ENCODE measurements at places on chromosomes 11 and 22.

DNA sequence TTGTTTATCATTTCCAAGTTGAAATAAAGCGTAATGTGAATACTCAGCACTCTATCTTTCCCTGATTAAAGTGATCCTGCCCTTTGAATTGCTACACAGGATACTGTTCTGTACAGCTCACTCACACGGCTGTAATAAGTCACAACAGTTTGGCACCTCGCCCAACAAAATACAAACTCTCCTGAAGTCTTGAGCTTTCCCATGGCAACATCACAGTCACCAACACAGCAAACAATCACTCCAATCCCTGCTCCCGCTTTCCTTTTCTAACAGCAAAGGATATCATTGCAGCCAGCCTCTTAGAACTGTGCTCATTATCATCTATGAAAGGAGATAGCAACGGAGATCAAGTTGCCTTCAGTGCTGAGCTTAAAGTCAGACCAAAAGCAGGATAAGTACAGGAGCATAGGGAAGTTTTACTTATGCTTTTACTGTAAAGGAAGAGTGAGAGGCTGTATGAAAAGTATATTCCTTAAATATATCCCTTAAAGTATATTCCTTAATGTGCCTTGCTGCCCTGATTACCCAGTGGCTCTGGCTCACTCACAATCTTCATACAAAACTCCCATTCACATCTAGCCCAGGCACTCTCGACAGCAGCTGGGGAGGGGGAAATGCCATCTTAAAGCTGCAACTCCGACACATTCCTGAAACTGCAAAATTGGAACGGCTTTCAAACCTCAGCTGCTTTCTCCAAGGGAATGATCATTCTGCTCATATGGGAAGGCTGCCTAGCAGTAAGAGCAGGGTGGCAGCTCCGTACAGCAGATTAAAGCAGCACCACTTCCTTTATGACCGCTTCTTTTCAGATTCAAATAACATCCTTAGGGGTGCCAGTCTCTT lies 35.8 kb downstream of the MAML2 start:
- DNase-seq, result no peak

DNA sequence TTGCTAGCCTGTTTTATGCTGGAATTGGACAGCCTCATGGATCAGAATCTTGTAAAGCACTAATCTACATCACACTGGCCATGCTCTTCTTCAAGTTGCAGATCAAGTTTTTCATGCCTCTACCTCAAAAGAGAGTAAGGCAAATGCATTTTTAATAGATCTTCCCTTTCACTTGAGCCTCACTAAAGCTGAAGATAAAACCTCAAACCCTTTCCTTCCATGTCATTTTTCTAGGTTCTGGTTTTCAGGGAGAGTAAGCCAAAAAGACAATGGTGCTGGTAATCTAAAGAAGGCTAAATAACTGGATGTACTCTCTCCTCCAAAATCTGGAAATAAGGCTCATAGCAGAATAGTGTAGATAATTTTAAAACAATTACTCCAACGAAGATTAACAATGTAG lies 28.3 kb downstream of the POU2AF1 start:
- no peak for DNase-seq

DNA sequence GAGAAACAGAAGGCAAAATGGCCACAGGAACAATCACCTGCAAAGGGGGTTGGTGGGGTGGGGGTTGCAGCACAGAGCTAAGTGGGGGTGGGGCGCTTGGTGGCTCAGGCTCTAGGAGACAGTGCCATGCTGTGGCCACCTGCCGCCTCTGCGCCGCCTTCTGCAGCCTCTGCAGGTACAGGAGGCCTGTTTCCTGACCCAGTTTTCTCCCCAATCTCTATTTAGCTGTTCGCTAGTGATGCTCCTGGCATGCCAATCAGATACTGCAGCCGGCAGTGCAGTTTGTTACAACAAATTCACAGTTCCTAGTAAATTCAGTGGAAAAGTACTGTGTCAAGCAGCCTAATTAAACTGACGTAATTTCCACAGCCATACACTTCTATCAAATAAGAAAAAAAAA lies 106.4 kb downstream of the SERGEF start:
- DNase-seq, result no peak

DNA sequence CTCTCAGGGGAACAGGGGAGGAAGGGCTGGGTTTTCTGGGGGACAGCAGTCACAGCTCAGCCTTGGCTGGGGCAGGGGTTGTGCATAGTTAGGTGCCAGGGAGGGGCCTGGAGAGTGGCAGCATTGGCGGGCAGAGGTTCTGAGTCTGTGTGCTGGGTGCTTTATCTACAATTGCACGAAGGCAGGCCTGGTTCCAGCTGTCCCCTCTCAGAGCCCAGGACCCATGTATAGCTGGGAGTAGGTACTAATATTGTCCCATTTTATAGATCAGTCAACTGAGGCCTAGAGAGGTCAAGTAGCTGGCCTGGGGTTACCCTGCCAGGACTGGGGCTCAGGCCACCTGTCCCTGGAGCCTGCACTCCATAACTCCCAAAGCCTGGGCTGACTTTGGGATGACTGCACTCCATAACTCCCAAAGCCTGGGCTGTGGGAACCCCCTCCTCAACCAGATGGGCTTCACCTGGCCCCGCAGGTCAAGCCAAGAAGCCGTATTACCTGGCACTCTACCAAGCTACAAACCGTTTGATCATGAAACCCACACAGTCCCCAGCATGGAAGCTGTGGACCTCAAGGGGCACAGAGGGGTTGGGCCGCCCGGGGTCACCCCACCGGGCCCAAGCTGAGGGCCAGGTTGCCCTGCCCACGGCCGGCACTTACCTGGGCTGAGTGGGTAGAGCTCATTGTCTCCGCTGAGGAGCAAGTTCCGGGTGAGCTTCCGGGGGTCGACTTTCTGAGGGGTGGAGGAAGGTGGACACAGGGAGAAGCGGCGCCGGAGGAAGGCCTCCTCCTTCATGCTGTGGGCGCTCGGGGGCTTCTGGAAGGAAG lies 36.5 kb downstream of the OSBPL5 start:
- no peak for DNase-seq

- no peak for DNase-seq
Observed at GRCh38 chr22:47051441-47052071, 289.1 kb downstream of the TBC1D22A start.

DNA sequence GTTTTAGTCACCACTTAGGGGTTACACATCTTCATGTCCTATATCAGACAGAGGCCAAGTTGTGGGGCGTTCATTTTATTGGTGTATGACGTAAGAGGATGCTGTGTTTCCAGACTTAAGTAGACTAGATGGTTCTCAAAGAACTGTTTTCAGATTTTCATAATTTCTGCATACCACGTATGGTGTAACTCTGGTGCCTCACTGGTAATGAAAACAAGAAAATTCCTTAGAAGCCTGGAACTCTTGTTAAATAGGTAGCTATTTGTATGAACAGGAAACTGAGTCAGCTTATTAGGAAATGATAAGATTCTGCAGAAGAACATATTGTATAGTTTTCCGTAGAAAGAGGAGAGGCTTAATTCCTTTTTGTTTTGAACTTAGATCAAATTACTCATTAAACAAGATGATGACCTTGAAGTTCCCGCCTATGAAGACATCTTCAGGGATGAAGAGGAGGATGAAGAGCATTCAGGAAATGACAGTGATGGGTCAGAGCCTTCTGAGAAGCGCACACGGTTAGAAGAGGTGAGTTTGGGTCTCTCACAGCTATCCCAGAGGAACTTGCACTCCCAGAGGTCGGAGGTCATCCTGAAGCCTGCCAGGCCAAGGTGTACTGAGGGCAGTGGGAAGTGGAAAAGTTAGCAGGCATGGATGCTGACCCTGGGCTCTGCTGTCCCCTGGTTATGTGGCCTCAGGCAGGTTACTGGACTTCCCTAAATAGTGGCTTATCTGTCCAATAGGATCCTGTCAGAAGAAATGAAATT lies 3.9 kb downstream of the CDC45 start:
- DNase-seq, result no peak

GRCh38 chr11:85941380-85941973 lies 86.3 kb downstream of the CCDC83 start:
- DNase-seq, result no peak

GRCh38 chr22:17370766-17371432 lies 1.6 kb downstream of the CECR2 start:
- DNase-seq, result no peak

DNA sequence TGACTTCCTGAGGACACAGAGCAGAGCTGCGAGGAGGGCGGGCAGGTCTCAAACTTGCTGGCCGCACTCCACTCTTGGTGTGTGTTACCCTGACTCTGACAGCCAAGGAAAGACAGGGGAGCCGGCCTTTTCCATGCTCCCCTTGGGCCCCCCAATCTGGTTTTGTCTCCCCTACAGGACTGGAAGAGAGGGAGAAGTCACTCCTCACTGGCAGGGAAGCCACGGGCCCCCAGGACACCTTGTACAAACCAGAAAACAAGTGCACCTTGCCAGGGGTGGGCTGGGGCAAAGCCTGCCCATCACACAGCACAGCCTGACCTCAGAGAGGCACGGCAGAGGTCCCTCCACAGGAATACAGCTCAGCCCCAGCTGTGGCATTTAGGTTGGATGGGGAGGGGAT lies 20.2 kb downstream of the CBX7 start:
- DNase-seq, result no peak

DNA sequence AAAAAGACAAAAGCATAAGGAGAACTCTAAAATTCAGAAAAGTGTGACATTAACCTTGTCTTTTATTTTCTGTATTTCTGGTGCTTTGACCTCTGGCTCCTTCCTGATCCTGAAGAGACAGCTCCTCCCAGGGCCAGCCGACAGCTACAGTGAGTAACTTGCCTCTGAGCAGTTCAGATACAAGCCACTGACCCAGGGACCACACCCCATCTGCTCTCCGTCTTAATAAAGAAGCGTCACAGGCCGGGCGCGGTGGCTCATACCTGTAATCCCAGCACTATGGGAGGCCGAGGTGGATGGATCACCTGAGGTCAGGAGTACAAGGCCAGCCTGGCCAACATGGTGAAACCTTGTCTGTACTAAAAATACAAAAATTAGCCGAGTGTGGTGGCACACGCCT lies 6.5 kb downstream of the MLC1 start:
- no peak for DNase-seq

GRCh38 chr11:129972611-129973010 lies 30.0 kb downstream of the PRDM10 start:
- DNase-seq, result no peak

DNA sequence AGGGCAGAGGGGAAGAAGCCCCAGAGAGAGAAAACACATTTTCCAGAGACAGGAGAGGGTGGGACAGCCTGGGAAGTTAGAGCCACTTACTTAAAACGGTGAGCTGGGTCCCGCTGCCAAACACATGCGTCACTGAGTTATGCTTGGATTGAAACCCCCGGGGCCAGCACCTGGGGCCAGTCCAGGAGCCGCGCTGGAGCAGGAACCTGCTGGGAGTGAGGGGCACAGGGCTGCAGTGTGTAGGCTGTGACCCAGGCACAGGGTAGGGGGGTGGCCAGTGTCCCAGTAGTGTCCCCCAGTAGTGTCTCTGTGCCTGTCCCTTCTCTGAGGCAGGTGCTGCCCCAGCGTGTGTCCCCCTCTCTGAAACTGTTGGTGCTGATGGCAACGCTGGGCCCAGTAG lies 5.2 kb downstream of the IGLL1 start:
- DNase-seq, result no peak

- no peak for DNase-seq
Observed at GRCh38 chr22:48547971-48548370, 1279.7 kb downstream of the BRD1 start.

DNA sequence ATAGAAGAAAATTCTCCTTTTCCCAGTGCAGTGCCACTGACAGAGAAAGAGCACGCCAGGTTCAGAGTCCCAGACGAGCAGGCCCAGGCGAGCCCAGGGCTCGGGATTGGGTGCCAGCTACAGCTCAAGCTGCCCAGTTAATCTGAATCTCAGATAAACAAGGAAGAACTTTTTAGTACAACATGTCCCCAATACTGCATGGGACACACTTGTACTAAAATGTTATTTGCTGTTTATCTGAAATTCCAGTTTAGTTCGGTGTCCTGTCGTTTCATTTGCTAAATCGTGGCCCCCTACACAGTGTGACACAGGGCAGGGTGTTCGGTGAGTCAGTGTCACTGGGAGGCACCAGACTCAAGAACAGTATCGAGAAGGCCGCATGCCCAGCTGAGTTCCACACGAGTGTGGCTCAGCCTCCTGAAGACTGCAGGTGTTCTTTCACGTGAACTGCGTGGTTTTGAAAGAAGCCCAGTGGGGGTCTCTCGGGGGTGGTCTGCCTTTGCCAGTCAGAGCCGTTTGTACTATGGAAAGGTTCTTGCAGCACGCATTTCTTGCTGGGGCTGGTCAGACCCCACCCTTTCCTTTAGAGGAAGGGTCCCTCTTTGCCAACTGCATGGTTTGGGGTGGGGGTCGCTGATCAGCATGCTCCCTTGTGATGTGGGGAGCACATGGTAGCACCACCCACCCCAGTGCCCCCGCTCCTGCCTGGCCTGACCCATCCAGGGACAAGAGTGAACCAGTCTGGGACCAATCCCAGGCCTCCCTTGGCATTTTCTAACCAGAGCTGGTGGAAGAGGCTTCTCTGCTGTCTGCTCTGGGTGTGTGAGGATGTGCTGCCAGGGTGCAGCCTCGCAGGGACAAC lies 115.6 kb upstream of the B3GAT1 start:
- no peak for DNase-seq

GRCh38 chr11:62400760-62401159 lies 18.1 kb upstream of the SCGB1A1 start:
- DNase-seq, result no peak

GRCh38 chr22:21780259-21780658 lies 44.7 kb upstream of the YPEL1 start:
- DNase-seq, result no peak

- DNase-seq, result no peak
Observed at GRCh38 chr11:109864151-109864661, 229.0 kb upstream of the ZC3H12C start.

DNA sequence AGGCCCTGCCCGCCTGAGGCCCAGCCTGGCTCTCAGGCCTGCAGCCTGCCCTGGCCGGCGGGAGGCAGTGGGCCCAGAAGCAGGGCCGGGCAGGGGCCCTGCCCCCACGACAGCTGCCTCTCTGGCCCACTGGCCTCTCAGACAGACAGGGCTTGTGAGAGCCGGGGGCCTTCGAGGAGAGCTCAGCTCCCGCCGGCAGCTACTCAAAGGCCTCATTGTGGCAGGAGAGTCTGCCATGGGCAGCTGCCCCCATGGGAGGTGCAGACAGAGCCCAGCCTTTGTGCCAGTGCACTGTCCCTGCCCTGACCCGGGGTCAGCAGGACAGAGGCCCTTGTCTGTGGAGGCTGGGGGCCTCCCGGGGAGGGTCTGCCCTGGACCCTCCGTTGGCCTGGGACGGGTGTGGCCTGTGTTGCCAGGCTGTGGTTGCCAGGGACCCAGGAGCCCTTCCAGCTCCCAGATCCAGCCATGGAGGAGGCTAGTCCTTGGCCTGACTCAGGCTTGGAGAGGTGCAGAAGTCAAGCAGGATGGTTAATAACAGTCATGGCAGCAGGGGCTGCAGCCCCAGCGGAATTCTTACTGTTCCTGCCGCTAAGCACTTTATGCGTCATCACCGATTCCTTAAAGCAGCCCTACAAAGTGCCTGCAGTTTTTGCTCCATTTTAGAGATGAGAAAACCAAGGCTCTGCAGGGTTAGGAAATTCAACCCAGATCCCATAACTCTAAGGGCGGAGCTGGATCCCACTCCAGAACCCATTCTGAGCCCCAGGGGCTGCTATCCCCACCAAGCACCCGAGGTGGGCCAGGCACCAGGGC lies 12.5 kb downstream of the FLRT1 start:
- DNase-seq, result no peak

- no peak for DNase-seq
Observed at GRCh38 chr22:25091458-25091857, 108.2 kb upstream of the CRYBB3 start.

GRCh38 chr11:14448240-14448639 lies 51.4 kb downstream of the COPB1 start:
- DNase-seq, result no peak

- DNase-seq, result no peak
Observed at GRCh38 chr11:40129266-40129665, 1330.2 kb downstream of the LRRC4C start.
